Activated CD4-positive, alpha-beta T cell treated with anti-CD3 and anti-CD28 coated beads for 48 hours (primary cell): ENCODE measurements at places on chromosomes 2 and 18.

DNA sequence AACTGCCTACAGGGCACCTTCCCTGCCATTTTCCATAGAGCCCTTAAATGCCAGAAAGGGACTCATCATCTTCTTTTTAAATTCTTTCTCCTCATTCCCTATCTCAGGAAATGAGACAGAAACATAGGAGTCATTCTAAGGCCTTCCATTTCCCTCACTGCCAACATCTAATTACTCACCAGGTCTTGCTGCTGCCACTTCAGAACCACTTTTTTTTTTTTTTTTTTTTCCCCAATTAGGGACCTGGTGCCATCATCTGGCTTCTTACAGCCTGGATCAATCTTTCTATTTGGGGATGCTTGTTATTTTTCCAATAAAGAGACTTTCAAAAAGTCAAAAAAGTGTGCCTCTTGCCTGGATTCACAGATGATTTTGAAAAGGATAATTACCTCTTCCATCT, 373.4 kb downstream of the LPIN1 start:
- no peak for DNase-seq

- no peak for DNase-seq
These were observed 32.9 kb downstream of the OSBPL6 start for GRCh38 chr2:178227187-178227586.

DNA sequence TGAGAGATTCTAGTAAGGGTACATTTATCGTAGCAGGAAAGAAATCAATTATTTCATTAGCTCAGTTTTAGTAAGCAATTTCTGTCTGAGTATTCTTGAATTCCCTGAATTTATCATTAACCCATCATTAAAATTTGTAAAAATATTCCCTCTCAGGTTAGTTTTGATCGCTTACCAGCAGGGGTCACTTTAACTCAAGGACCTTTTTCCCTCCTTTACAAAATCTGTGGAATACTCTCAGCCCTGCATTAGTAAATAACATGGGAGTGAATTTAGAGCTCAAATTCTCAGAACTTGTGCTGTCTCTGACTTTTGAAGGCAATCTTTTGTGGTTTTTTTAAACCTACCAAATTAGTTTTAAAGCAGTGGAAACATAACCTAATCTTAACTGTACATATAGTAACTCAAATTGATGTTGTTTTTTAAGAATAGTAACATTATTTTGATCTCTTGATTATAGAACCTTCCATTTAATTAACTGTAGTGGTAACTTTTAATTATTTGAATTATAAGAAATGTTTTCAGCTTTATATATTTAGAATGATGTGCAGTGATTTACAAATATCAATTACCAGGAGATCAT, 97.2 kb downstream of the AGPS start:
- DNase-seq: no peak

DNA sequence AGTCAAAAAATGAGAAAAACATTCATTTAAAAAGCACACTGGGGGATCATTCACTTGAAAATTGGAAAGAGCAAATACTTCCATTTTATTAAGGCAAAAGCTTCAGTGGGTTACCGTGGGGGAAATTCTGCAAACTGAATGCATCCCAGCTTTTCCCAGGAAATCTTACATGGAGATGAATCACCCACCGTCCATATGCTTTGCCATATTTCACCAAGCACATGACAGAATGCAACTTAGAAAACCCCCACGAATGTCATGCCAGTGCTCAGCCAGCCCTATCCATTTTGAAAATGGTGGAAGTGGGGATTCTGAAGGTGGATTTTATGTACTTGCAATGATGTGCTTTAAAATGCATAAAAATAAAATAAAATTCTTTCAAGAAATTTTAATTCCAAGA, 485.5 kb upstream of the ID2 start:
- no peak for DNase-seq

DNA sequence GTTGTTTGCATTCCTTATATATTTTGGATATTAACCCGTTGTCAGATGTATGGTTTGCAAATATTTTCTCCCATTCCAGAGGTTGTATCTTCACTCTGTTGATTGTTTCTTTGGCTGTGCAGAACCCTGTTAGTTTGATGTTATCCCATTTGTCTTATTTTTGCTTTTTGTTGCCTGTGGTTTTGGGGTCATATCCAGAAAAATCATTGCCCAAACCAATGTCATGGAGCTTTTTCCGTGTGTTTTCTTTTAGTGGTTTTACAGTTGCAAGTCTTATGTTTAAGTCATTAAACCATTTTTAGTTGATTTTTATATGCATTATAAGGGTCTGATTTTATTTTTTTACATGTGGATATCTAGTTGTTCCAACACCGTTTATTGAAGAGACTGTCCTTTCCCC, 35.8 kb downstream of the PPIG start:
- no peak for DNase-seq

GRCh38 chr18:26540043-26540628, 8.2 kb downstream of the KCTD1 start:
- no peak for DNase-seq

GRCh38 chr2:146826388-146826787, 1018.4 kb upstream of the ACVR2A start:
- no peak for DNase-seq

GRCh38 chr2:170052151-170052550, 125.8 kb upstream of the MYO3B start:
- DNase-seq: no peak

DNA sequence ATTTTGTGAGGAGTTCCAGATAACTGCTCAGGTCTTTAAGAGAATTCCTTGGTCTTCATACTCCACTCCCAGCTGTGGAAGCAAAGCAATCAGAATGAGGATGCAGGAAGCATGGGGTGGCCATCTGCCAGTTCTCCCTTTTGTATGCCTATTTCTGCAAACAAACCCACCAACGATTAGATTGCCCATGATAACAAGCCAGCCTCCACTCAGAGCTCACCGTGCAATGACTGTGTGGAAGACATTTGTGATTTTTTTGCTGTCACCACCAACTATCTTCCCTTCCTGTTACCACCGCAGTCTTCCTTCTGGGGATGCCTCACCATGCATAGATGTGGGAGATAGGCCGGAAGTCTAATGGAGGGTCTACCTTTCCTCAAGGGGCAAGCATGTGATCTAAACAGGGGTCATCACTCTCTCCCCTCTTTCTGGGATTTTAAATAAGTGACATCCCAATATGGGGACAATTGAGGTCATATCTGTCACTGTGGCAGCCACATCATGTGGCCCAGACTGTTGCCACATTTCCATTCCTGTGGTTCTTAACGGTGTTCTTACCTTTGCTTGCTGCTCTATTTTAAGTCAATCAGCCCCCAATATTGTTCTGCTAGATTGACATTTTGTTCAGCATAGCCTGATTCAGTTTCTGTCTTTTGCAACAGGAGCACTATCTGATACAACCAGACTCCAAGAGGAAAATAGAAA, 4.4 kb downstream of the AFF3 start:
- no peak for DNase-seq

DNA sequence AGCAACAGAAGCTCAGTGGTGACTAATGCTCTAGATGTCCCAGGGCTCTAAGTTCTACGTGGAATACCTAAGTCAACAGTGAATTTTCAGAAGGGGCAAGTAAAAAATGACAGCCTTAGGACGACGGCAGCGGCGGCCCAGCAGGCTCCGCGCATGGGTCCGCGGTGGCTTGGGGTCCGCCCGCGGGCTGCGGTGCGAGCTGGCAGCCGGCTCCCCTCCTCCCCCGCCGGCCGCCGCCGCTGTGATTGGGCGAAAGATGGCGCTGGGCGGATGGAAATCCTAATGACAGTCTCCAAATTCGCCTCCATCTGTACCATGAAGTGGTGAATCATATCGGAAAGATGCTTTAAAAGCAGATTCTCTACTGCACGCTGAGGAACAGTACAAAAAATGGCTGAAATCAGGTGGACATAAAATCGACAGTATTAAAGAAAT, 74.7 kb downstream of the HNRNPLL start:
- peak; percentile 78 for DNase-seq

- no peak for DNase-seq
These were observed 206.1 kb upstream of the REV1 start for GRCh38 chr2:99695944-99696253.

- DNase-seq: no peak
These were observed 15.8 kb downstream of the SLC8A1 start for GRCh38 chr2:40436093-40436475.

GRCh38 chr2:52659546-52659945, 1108.1 kb upstream of the CHAC2 start:
- DNase-seq: no peak

GRCh38 chr2:152696476-152696875, 20.8 kb downstream of the PRPF40A start:
- no peak for DNase-seq

GRCh38 chr2:232245111-232245510, 133.4 kb upstream of the ALPP start:
- no peak for DNase-seq

- DNase-seq: no peak
These were observed 21.6 kb downstream of the PTPN2 start for GRCh38 chr18:12862467-12862866.

GRCh38 chr18:38526922-38527321, 961.3 kb upstream of the CELF4 start:
- no peak for DNase-seq

- no peak for DNase-seq
These were observed 91.7 kb upstream of the LCLAT1 start for GRCh38 chr2:30355306-30355705.

DNA sequence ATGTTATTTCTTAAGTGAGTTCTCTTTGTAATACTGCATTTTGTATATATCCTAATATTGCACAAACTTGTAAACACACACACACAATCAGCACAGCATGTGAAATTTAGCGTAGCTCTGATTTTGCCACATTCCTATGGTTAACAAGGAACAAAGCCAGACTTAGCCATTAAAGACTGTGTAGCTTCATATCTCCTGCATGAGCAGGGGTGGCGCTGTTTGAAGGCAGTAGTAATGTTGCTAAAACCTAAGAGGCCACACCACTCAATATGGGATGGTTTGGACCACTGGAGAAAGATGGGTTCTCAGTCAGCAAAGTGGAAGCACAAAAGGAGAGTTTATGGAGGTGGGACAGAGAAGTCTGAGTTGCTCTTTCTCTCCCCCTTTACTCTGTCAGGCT, 61.1 kb upstream of the RND3 start:
- DNase-seq: peak; percentile 2

DNA sequence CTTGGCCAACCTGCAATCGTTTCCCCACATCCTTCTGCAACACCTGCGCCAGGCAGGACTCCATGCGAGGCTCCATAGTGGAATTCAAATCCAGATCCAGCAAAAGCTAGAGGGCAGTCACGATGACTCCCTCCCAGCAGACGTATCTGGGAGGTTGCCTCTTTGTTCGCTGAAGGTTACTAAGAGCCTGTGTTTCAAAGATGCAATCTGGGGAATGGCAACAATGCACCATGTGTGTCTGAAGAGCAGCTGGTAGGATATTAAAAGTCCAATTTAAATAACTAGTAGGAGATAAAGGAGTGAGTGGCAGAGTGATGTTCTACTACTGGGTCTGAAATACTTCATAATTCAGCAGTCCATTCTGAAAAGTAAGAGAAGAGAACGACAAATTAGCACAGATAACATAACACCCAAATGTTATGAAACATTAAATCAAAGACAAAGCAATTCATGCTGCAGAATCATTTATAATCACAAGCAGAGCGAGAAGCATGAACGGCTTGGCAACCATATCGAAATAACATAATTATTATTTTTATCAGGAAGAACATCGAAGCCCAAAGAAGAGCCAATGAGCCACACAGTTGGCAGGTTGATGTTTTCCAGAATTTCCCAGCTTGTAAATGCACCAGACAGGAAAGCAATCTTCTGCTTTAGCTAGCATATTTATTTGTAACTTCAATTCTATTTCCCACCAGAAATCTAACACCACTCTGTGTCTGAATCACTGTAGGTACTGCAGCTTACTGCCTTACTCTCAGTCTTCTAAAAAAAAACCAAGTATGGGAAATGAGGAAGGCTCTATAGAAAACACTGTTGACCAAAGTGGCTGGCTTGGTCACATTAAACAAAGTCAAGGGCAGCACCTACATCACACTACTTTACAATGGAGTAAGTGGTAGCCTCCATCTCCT, 43.2 kb downstream of the CLASP1 start:
- no peak for DNase-seq

DNA sequence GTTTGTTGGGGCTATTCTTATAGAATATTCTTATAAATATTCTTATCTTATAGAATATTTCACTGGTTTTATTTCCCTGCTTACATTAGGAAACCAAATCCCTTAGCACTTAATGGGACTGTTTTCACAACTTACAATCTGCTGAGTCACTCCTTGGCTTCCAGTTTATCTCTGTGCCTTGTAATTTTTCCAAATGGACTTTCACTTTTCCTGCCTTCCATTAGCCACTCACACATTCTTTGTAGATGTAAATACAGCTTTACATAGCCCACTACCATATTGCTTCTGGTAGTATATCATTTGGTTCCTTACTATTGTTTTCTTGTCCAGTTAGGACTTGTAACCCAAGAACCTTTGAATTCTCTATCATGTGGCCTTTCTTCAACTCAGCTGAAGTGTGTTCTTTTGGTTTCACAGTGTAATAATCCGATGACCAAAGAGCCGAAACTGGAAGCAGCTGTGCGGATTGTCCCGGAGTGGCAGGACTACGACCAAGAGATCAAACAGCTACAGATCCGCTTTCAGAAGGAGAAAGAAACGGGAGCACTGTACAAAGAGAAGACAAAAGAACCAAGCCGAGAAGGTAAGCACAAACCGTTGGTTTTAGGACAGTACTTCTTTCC, 96.1 kb downstream of the UGGT1 start:
- no peak for DNase-seq

- DNase-seq: no peak
These were observed 1582.2 kb upstream of the ACVR2A start for GRCh38 chr2:146262606-146263005.

GRCh38 chr2:195337597-195337996, 319.4 kb upstream of the SLC39A10 start:
- no peak for DNase-seq

DNA sequence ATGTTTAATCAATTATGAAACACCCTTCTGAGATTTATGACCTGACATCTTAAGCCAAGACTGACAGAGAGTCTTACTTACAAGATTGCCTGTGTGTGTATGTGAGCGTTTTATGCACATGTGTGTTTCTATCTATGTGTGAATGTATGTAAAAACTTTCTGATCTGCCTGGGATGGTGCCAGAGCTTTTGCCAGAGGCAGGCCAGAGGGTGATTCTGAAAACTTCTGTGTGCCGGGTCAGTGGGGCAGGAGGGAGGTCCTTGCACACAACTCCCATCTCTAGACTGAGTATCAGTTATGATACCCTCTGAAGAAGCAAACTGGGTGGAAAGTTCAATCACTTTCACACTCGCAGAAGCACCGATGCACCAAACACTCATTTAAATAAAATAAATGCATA, 335.0 kb upstream of the NT5C1B start:
- no peak for DNase-seq

- no peak for DNase-seq
These were observed 7.4 kb upstream of the TMEM87B start for GRCh38 chr2:112047537-112048235.

GRCh38 chr2:74768401-74768914, 65.5 kb upstream of the HK2 start:
- no peak for DNase-seq

DNA sequence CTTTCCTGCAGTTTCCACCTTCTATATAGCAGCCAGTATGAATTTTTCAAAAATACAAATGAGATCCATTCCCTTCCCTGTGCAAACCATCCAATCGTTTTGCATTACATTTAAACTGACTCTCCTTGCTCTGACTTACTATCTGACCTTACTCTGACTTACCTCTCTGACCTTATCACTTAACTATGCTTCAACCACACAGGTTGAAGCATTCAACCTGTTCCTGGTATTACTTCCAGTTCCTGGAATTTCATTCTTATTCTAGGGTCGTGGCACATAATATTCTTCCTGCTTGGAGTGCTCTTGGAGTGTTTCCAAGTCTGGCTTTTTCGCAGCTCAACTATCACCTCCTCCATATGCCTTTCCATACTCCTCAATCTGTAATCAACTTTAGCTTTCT, 850.6 kb upstream of the CHAC2 start:
- no peak for DNase-seq
